Stimulated activated CD8-positive, alpha-beta memory T cell treated with anti-CD3 and anti-CD28 coated beads, Interleukin-12 subunit alpha, Interleukin-12 subunit beta, amount 100 ng/mL, for 4 hours (primary cell): ENCODE measurements at places on chromosomes 7 and 10.

DNA sequence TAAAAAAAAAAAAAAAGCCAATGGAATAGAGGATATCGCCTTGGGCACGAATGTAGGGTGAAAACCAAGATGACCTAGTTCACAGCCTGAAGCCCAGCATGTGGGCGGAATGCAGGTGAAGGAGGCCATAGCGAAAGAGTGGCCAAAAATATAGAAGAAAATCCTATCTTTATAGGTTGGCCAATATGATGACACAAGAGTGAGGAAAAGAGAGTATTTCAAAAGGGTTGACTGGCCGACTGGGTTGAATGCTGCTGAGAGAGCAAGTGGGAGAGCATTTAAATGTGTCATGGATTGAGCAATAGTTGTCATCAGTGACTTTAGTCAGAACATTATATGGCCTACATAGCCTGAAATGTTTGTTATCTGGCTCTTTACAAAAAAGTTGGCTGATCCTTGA, 17.2 kb upstream of the GLI3 start:
- no peak for DNase-seq

DNA sequence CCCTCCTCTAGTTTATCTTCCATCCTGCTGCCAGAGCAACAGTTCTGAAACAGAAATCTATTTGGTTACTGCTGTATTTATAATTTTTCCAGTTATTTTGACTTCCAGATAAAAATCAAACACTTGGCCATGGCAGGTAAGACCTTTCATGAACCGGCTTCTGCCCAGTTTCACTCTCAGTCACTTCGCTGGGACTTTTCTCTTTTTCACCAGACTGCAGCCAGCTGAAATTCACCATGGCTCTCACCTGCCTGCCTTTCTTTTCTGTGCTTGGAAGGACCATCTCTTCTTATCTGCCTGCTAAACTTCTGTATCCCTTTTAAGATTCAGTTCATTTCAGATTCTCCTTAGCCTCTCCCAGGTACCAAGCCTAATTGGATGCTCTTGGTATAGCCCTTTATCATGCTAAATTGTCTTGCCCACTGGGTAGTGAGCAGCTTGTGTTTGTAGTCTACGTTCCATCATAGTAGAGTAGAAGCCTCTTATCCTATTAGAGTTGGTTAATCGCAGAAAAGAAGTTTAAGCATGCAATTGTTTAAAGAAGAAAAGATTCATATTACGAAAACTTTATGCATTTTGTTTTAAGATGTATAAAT, 71.7 kb downstream of the TAF3 start:
- no peak for DNase-seq

DNA sequence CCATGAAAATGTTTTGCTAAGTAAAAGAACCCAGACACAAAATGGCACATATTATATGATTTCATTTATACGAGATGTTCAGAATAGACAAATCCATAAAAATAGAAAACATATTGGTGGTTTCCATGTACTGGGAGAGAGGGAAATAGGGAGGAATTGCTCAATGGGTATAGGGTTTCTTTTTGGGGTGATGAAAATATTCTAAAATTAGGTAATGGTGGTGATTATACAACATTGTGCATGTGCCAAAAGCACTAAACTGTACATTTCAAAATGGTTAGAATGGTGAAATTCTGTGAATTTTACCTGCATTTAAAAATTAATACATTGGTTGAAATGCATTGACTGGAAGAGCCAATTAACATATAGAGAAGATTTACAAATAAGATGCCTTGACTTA, 613.9 kb downstream of the TNS3 start:
- DNase-seq = no peak

- no peak for DNase-seq
Observed at GRCh38 chr7:106420736-106421135, 136.0 kb upstream of the NAMPT start.

DNA sequence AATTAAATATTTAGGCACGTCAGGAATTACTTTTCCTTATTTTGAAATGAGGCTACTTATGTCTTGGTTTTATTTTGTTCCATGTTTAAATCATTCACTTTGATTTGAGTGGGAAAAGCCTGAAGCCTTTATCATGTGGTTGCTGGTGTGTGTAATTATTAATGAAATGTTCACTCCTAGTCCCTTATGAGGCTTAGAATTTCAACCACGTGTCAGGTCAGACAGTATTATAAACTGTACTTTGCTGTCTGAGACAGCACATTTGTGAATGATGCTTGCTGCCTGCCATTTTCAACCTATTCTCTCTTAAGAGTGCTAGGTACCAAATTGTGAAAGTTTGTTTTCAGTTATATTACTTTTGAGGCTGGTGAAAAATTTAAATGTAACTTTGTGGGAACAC, 58.9 kb downstream of the COL17A1 start:
- DNase-seq = no peak

- no peak for DNase-seq
Observed at GRCh38 chr10:78260141-78260540, 226.5 kb downstream of the RPS24 start.

GRCh38 chr7:98136423-98136822, 29.8 kb downstream of the LMTK2 start:
- no peak for DNase-seq

DNA sequence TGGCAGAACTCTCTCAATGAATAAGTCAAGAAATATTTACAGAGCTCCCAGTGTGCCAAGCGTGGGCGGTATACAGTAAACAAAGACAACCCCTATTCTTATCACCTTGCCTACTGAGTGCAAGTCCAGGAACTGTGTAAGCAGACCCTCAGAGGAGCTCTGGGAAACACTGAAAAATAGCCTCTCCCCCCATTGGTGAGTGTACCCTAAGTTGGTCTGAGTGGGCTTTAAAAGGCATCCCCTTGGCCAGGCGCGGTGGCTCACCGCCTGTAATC, 1.2 kb downstream of the DYDC2 start:
- no peak for DNase-seq
